Urothelium cell line (cell line): ENCODE measurements at places on chromosomes 2 and 18.

DNA sequence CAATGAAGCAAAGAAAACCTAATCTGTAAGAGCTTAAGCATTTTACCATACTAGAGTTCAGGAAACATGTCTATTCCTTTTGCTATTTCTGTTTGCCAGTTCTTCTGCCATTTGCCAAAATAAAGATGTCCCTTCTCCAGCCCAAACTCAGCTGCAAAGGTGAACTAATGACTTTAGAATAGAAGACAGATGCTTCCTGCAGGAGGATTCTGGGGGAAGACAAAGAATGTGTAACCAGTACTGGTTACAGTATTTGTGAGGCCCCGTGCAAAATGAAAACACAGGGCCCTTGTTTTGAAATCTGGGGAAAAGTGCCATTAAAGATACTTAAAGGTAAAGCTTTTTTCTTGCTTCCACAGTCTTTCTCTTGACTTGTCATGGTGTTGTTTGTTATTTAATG lies 34.3 kb upstream of the MTX2 start:
- no peak for DNase-seq

- no peak for DNase-seq
Measured at GRCh38 chr18:47587587-47587986, 336.1 kb upstream of the SKOR2 start.

GRCh38 chr2:3075316-3075990 lies 302.2 kb downstream of the EIPR1 start:
- DNase-seq = no peak

DNA sequence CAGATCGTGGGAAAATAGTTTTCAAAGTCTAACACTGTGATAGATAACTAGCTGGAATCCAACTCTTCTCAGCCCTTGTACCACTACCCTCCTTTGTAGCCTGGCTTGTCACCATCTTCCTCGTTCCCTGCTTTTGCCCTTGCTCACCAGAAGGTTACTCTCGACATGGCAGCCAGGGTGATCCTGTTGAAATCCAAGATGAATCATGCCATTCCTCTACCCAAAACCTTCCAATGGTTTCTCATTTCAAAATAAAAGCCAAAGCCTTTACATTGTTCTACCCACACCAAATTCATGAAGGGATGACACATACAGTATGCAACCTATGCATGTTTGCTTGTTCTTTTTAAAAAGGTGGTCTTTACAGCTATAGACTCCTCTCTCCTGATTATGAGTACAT lies 45.7 kb downstream of the STAT4 start:
- no peak for DNase-seq

DNA sequence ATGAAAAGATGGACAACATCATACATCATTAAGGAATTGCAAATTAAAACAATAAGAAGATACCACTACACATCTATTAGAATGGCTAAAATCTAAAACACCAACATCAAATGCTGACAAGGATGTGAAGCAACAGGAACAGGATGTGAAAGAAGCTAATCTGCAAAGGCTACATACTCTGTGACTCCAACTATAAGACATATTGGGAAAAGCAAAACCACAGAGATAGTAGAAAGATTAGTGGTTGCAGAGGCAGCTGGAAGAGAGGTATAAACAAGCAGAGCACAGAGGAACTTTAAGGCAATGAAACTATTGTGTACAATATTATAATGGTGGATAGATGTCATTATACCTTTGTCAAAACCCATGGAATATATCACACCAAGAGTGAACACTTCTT lies 393.7 kb upstream of the RAB6C start:
- DNase-seq = no peak

DNA sequence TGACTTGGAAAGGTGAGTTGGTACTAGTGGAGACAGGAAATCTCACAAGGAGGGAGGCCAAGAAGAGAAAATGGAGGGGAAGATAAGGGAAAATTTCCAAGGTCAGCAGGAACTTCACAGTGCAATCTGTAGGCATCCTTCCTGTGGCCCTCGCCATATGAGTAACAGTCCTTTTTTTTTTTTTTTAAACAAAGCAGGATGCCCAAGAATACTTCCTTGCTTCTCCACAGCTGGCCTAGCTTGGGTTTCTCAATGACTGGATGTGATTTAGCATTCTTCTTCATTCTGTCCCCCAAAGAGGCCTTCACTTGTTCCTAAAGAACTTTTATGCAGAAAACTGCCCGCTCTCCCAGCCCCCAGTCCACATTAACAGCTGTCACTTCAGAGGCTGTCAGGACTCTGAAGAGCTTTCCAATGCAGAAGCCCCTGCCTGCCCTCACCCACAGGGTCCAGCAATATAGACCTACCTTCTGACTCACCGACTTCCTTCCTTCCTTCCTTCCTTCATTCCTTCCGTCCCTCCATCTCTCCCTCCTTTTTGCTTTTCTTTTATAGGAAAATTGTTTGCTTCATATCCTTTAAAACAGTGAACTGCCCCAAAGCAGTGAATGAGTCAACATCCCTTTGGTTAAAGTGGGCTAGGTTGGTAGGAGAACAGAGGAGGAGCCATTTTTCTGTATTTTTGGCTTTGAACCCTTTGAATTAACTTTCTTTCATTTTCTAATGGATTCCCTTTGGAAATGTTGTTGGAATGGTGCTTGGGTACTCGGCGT lies 172.0 kb downstream of the MGAT5 start:
- no peak for DNase-seq

DNA sequence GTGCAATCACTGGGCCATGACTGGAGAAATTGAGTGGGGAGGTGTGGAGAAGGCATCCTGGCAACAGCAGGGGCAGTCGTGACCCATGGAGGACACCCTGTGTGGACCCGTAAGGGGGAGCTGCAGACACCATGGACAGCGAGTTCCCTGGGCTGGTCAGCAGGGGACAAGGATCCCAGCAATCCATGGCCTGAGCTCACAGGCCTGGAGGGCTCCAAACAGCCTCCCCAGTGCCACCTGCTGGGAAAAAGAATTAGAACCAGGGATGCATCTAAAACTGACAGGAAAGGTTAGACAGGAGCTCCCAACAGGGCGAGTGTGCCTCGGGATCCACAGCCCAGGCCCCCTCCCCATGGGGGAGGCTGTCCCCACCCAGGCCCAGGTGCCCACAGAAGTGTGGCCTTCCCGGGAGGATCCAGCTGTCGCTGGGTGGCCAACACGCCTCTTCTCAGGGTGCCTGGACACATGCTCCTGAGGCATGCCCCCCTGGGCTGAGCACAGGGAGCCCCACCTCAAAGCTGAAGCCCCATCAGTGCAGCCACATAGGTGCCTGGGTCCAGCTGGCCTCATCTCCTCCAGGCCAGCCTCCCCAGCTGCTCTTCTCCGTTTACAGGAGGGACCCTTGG lies 20.5 kb upstream of the KIF1A start:
- DNase-seq = peak; percentile 72

GRCh38 chr2:296354-296753 lies 8.5 kb upstream of the ALKAL2 start:
- DNase-seq = no peak

- DNase-seq = no peak
Measured at GRCh38 chr2:134305109-134305491, 51.2 kb downstream of the MGAT5 start.

GRCh38 chr2:64101141-64101591 lies 43.1 kb downstream of the PELI1 start:
- DNase-seq = no peak

- DNase-seq = no peak
Measured at GRCh38 chr2:110120171-110121051, 4.8 kb upstream of the MALL start.

DNA sequence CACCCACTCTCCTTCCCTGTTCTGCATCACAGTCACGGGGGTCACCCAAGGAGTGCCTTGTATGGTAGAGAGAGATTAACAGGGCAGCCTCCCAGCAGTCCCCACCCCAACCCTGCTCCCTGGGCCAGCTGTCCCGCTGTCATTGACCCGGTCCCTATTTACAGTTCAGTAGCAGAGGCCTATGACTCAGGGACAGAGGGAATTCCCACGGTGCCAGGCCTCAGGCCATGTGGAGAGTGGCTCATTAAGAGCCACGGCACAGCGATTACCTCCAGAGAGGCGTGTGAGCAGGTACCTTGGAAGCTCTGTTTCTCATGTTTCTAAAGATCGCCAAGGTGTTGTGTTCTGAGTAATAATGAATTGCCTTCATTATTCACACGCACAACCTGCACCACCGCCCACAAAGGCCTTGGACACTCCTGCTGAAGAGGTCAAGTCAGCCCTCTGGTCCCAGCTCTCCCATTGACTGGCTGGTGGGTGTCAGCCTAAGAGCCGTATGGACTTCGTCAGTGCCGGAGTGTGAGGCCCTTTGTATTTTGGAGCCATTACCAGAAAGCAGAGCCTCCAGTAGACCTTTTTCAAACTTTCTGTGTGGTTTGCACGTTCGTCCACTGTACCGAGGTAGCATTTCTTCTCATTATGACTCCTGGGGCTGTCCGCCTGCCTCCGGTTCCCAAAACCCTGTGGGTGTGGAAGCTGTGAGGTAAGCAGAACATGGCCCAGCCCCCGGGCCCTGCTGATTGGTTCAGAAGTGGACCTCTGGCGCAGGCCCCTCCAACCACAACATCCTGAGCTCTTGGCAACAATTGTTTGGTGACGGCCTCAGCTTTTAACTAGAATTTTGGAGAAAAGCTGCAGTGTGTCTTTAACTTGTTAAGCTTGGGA lies 47.0 kb downstream of the SERTAD2 start:
- no peak for DNase-seq

GRCh38 chr2:129437725-129438124 lies 541.7 kb upstream of the RAB6C start:
- no peak for DNase-seq

DNA sequence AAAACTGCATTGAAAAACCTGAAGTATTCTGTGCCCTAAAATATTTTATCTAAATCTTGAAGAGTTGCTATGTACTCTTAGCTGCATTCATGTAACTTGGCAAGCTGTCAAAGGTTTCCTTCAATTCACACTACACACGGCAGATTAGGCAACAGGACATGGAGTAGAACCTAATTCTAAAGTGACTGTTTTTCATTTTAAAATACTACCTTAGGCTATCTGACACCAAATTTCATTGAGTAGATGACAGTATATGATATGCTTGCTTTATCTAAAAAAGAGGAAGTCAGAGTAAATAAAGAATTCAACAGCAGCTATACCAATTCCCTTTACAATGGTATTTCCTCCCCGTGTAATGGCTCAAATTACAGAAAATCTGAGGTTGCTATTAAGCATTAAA lies 45.4 kb downstream of the EXOC6B start:
- no peak for DNase-seq

DNA sequence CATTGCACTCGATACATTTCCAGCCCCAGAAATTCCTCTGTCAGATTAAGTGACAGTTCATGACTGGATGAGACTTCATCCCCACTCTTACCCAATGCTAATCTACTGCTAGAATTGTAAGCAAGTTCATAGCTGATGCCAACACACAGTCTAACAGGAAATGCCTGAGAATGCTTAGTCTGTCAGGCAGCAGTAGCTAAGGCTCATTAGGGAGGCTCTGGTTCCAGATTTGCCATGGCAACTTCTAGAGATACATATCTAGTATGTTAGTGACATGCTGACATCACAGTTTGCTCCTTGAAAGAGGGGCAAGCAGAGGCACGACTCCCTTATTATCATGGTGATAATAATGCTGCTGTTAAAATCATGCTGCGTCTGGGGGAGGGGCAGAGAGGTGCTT lies 198.4 kb downstream of the RBM43 start:
- no peak for DNase-seq

DNA sequence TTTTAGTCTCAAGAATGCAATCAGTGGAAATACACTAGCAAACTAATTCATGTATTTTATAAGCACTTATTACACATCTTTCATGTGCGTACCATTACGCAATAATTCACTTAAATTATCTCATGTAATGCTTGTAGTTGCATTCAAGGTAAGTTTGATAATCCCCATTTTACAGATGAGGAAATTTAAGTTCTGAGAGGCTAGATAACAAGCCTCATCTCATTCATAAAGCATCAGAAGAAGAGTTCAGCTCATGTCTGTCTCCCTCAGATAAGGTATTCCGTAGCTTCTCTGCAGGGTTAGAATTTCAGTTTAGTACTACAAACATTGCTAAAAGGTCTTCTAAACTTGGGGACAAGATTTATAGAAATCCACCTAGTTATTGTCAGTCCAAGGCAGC lies 47.8 kb downstream of the HNMT start:
- no peak for DNase-seq

DNA sequence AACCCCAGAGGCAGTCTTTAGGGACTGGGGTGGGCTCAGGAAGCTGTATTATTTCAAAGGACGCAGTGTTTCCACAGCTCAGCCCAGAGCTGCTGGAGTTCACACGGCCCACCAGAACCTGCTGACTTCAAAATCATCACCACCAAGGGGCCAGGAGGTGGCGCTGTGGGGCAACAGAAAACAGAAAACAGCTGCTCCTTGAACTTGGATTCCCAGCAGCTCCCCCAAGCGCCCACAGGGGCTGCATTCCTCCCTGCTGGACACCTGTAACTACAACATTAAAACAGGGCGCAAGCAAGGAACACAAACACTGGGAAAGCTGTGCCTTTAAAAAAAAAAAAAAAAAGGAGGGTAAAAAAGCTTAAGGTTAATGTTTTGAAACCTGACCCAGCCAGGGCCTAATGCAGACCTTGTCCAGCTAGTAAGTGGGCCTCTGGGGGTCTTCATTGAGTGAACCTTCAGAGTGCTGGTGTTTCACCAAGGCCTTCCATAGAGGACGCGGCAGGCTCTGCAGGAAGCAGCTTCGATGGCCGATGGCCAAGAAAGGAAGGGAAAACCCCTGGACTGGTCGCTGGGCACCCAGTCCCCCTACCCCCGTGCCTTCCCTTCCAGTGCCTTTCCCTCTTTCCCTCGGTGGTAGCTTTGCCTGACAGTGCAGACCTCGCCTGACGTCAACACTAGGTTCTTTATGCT lies 25.9 kb downstream of the MLPH start:
- DNase-seq = peak; percentile 89

DNA sequence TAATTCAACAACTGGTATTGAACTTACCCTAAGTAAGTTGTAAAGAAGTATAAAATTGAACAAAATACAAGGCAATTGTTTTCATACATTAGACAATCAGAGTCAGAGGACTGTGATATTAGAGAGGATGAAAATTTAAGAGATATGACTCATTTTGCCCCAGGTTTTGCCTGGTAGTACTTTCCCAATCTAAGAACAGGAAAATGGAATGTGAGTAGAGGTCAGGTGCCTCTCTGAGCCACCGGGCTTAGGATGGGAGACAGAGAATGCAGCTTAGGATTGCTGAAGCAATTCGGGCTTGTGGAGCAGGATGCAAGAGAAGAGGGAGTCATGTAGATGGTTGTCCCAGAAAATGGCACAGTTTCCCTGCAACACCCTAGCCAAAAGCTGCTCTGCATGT lies 219.7 kb upstream of the CHST9 start:
- no peak for DNase-seq

GRCh38 chr2:57894381-57894780 lies 152.2 kb upstream of the VRK2 start:
- no peak for DNase-seq

GRCh38 chr2:223043164-223043941 lies 8.6 kb upstream of the KCNE4 start:
- no peak for DNase-seq

DNA sequence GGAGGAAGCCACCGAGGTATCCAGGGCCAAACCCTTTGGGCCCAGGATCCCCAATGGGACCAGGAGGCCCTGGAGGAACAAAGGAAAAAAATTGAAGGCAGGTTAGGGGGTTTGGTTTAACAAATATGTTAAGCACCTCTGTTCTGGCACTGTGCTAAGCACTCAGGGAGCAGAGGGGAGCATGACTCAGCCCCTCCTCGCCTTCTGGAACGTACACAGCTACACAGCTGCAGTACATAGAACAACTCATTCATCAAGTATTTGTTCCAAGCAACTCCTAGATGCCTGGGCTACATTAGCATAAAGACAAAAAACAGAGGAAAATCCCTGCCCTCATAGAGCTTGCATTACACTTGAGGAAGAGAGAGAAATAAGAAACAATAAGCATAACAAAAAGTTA lies 153.6 kb downstream of the COL4A4 start:
- no peak for DNase-seq

GRCh38 chr2:16525265-16525887 lies 140.3 kb downstream of the CYRIA start:
- no peak for DNase-seq
